ENCODE measurements at places on chromosomes 12 and 14.

GRCh38 chr12:32181498-32182175, 75.0 kb downstream of the BICD1 start:
- DNase-seq: no peak

- DNase-seq: no peak
Observed at GRCh38 chr12:25146686-25147085, 48.3 kb downstream of the DNAI7 start.

DNA sequence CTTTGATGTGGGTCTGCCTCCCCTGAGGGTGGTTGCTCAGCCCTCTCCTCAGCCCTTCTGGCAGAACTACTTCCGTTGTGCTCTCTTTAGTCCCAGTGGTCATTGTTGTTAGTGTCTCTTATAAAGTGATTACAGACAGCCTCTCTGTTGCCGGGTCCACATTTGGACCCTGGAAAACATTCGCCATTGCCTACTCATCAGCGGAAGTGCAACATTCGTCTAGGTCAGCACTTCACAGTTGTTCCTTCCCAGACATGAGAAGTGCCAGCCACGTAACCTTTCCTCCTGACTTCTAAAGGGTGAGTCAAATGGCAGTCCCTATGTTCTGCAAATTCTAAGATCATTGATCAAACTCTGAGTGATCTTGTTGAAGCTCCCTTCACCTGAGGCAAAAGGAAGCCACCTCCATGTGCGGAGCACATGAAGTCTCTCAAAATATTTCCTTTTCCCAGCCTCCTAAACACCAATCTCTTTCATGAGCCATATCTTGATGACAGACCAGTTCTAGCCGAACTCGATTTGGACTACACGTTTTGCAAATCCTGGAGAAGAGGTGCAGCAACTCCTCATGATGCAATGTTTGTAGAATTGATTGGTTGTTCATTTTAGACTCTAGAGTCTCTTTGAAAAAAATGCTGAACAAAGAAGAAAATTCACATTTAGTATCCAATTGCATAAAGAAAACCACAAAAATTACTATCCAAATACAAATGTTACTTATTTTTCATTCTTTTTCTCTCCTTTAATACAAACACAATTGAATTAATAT, 163.8 kb downstream of the RPL10L start:
- no peak for DNase-seq

GRCh38 chr12:116861320-116861719, 19.9 kb downstream of the HRK start:
- peak; percentile 6 for DNase-seq

- DNase-seq: no peak
Observed at GRCh38 chr12:65493913-65494245, 215.4 kb downstream of the MSRB3 start.

DNA sequence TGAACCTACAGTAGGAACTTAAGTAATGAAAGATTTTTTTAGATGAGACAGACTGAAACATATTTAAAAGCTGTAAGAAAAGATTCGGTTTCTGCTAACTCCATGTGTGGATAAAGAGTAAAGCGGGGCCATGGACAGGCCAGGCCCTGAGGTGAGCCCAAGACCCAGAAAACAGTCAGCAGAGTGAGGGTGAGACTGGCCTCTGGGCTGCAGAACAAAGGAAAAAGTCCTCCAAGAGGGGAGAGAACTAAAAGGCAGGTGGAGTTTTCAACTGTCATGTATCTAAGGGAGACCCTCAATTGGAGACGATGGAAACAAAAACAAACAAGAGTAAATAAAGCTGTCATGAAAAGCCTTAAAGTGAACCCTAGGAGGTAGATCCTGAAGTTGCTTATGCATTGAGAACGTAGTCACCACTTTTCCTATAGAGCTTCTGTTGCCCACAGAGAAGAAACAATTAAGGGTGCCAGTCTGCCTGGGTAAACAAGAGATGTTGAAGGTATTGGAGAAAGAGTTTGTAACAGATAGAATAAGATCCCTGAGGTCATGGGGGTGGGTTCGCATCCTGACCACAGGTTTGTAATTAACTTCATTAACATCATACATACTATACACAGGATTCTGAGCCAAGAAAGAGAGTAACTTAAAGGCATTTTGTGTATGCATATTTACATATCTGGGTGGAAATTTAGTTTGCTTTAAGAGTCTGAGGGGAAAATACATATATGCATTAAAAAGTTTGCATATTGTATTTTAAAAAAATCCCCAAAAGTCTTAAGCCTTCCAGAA, 268.7 kb upstream of the PDE3A start:
- DNase-seq: no peak

GRCh38 chr12:105978686-105979085, 160.1 kb downstream of the NUAK1 start:
- DNase-seq: no peak

DNA sequence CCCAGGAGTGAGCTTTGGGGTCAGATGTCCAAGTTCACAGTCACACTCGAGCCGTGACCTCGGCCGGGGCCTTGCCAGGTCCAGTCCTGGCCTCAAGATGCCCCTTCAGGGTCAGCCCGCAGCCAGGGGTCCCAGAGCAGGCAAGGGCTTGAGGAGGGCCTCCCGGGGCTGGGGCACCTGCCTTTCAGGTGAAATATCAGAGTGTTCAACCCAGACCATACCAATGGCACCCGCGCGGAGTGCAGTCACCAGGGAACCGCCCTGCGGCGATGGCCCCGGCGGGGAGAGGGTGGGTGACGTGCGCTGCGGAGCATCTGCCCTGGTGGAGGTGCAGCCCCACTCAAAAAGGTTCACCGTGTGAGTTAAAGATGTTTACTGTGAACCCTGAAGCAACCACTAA, 16.9 kb downstream of the LRCOL1 start:
- no peak for DNase-seq

DNA sequence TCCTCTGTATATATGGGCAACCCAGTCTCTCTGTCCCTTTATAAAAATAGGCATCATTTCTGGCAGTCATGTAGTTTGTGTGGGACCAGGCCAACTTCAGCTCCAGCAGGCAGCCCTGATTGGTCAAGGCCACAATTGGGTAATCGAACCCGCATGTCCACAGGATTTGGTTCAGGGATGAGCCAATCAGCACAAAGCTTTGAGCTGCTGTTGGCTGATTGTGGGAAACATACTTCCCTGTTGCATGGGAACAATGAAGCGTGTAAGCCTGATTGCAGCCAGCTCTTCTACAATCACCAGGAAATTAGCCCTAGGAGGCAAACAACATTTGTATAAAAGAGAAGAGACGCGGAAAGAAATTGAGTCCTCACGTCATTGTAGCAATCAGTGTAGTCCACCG, 328.6 kb downstream of the PCNX1 start:
- DNase-seq: no peak

- DNase-seq: no peak
Observed at GRCh38 chr12:2805143-2805520, 7.3 kb upstream of the ITFG2 start.

DNA sequence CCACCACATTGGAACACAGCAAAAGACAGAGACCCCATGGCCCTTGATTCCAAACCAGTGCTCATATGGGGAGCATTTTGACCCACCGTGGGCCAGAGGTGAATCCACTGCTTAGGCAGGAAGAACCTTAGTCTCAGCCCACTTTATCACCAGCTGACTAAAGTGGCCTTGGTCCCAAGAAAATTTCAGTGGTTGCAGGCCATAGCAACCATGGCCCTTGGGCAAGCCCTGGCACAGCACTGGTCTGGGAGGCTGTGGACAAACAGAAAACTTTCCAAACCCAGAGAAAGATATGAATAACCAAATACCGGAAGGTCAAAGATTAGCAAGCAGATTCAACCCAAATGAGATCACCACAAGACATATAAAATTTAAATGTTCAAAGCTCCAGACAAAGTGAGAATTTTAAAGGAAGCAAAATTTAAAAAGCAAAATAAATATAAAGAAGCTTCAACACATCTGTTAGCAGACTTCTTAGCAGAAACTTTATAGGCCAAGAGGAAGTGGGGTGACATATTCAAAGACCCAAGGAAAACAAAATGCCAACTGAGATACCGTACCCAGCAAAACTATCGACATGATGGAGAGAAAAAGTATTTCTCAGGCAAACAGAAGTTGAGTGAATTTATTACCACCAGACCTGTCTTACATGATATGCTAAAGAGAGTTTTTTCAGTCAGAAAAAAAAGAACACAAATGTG, 7.8 kb downstream of the KLRK1 start:
- DNase-seq: no peak

DNA sequence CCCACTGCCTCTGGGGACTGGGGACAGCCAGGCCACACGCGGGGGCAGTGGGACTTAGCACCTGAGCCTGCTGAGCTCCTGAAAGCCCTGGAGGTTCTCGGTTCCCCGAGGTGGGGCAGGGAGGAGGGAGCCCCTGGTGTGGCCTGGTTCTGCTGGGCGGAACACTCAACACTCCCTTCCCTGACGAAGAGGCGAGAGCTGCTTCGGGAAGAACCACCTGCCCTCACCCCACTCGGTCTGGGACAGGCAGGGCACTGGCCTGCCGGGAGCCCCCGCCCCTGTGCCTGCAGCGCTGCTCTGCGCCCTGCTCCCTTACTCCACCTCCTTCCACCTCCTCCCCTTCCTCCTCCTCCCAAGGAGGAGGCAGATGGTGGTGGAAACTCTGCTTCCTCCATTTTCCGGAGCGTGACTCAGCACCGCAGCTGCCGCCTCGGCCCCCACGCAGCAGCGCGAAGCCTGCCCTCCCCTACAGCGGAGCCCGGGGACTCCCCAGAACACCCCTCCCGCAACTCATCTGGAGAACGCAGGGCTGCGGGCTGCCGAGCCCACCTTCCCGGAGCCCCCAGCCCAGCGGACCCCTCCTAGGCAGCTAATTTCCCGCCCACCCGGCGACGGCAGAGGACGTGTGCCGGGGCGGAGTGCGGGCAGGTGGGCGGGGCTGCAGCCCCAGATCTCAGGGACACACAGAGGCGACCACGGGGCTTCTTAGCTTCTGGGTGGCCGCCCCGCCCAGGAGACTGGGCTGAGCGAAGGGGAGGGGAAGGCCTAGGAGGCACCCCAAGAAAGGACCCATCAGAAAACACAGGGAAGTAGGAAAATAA, 11.7 kb upstream of the INF2 start:
- DNase-seq: peak; percentile 60

DNA sequence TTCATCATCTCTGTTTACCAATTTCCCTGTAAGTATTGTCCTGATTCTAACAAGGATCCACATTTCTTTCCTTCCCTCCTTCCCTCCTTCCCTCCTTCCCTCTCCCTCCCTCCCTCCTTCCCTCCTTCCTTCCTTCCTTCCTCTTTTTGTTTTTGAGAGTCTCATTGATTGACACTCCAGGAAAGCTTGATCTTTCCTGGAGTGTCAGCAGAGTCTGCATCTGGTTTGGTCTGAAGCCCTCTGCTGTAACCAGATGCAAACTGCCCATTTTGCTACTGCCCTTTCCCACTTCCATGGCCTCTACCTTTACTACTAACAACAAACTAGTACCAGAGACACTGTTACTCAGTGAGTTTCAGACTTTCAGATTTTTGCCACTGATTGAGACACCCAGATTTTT, 14.4 kb upstream of the OR6C65 start:
- no peak for DNase-seq

DNA sequence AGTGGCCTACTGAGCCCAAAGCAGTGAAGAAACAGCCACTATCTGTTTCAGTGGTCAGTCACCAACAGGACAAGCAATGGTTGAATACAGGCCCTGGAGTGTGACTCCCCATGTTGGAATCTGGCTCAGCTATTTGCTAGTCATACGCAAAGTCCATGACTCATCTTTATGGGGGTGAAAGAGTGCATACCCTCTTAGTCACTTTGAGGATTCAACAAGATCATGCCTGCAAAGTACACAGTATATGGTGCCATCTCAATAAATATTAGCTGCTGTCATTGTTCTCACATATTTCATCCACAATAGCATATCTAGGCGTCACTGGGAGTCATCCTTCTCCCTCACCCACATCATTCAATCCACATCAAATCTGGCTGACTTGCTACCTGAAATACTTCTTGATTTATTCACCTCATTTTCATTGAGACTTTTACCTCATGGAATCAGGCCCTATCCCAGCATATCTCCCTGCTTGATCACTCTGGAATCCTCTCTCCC, 26.4 kb upstream of the STAB2 start:
- no peak for DNase-seq

DNA sequence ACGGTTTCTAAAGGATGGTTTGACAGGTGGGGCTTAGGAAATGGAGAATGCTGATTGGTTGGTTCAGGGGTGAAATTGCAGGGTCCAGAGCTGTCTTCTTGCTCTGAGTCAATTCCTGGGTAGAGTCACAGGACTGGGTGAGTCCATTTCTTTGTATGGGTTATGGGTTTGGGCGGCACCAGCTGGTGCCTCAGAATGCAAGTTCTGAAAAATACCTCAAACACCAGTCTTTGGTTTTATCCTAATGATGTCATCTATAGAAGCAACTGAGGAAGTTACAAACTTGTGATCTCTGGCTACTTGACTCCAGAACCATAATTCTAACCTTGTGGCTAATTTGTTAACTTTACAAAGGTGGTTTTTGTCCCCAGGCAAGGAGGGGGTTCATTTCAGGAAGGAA, 47.6 kb upstream of the EIF5 start:
- DNase-seq: no peak

- DNase-seq: no peak
Observed at GRCh38 chr14:80924365-80925103, 17.0 kb downstream of the CEP128 start.

DNA sequence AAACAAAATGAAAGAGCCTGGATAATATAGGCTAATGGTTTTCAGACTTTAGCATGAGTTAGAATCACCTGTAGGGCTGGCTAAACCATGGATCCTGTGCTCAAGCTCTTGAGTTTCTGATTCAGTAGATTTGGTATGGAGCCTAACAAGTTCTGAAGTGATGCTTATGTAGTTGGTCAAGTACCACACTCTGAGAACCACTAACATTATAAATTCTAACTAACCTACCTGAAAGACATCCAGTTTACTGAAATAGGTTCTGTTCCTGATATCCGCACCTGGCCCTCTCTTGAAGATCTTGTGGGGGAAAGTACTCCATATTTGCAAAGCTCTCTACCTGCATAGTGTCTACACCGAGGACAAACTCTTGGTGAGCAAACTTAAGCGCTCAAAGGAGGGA, 59.4 kb upstream of the VSX2 start:
- DNase-seq: no peak

DNA sequence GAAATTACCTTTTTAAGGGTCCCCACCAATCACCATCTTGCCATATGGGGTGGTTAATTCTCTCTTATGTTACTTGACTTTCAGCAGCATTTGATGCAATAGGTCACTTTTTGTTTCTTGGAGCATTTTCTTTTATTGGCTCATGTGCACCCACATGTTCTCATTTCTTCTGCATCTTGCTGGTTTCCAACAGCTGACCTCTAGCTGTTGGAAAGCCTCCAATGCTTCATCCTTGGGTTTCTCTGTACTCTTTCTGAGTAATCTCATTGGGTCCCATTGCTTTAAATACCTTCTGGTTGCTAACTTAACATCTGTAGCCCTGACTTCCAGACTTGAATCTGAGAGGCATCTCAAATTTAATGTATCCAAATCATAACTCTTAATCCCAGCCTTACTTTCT, 116.8 kb downstream of the CRADD start:
- no peak for DNase-seq

DNA sequence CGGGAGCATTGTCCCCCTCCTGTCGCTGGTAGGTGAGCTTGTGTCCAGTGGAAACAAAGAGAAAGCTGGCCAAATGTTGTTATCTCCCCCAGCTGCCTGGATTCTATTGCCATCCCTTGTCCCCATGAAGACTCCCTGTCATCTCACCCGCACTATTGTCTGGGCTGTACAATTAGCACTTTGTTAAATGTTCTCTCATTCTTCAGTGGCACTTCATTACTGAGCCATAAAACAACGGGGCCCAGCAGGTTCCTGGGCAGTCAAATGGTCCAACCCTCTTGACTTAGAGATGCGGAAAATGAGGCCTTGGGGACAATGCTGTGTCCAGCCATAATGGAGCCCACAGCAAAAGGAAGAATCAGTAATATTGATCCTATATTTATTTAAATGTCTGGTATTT, 13.2 kb upstream of the COL2A1 start:
- DNase-seq: no peak

GRCh38 chr14:102594514-102595175, 2.2 kb downstream of the RCOR1 start:
- peak; percentile 76 for DNase-seq

Data from CD4-positive, alpha-beta T cell treated with Interleukin-17A for 1 hour (primary cell).